ENCODE measurements at places on chromosomes 4 and X.

- no peak for DNase-seq
Measured at GRCh38 chr4:128553686-128554515, 255.6 kb upstream of the JADE1 start.

- no peak for DNase-seq
Measured at GRCh38 chrX:23503835-23504539, 163.3 kb upstream of the PRDX4 start.

- DNase-seq: no peak
Measured at GRCh38 chrX:50606300-50606950, 135.8 kb upstream of the DGKK start.

GRCh38 chrX:1597345-1598020 lies 6.1 kb downstream of the AKAP17A start:
- no peak for DNase-seq

GRCh38 chrX:12672367-12673106 lies 118.7 kb upstream of the PRPS2 start:
- DNase-seq: no peak

Measured in AML-193 (cell line).